ENCODE measurements at places on chromosomes 7 and 10.

DNA sequence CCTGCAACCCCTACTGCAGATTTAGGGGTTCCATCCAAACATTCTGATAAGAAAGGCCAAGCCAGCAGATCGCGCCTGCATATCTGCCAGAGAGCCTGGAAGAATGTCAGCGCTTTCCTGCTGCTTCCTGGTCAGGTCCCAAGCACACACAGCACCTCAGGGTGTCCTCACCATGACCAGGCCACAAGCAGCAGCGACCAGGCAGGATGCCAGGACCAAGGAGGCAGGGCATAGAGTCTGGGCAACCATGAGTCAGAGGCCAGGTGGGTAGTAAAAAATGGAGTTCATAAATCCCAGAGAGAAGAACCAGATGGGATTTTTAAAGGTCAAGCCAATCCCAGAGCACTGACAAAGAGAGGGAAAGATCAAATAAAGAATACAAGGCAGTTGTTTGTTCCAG, 5.5 kb upstream of the FAM131B start:
- no peak for DNase-seq

GRCh38 chr10:12406764-12407400, 57.5 kb downstream of the CAMK1D start:
- DNase-seq, result no peak

DNA sequence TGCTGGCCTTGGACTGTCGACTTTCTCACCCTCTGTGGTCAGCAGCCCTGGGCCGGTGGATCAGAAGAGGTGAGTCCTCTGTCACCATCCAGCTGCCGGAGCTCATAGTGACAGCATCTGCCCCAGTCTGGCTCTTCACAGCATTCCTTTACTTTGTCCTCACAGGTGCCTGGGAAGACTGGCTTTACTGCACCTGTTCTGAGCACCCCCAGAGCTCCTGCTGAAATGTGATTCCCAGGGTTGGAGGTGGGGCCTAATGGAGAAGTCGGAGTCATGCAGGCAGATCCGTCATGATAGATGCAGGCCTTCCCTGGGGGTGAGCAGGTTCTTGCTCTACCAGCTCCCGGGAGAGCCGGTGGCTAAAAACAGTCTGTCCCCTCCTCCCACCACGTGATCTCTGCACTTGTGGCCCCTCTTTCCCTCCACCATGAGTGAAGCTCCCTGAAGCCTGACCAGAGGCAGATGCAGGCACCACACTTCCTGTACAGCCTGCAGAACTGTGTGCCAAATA, 171.5 kb downstream of the ZMYND11 start:
- no peak for DNase-seq

- no peak for DNase-seq
Measured at GRCh38 chr10:115665549-115665948, 572.4 kb downstream of the ATRNL1 start.

DNA sequence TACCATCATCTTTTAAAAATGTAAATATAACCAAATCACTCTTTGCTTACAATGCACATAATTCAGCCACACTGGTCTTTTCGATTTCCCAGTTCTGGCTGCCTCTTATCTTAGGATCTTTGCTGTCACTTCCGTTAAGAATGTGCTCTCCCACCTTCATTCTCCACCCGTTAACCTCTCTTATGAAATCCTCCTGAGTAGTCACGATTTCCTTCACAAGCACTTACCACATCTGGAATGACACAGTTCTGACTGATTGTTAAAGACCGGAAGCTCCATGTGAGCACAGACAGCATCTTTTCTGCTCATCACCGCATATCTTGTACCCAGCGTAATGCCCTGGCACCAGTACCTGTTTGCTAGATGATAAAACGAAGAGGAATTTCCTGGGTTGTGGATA, 84.3 kb downstream of the CUL2 start:
- no peak for DNase-seq

DNA sequence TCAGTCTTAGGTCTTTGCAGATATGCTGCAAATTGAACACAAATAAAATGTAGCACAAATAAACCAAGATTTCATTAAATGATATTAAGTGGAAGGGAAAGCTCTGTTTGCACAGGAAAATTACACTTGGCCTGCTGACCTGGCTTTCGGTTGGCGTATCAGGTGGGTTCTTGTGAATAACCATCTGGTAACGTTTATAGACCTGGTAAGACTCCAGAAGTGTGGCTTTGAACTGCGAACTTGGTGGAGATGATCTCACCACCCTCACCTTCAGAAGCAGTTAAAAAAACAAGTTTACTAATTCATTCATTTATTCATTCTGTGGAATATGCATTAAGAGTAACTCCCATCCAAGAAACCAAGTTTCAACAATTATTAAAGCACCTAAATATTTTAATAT, 28.1 kb downstream of the ATE1 start:
- no peak for DNase-seq

- DNase-seq, result no peak
Measured at GRCh38 chr7:107232568-107233090, 63.8 kb downstream of the HBP1 start.

DNA sequence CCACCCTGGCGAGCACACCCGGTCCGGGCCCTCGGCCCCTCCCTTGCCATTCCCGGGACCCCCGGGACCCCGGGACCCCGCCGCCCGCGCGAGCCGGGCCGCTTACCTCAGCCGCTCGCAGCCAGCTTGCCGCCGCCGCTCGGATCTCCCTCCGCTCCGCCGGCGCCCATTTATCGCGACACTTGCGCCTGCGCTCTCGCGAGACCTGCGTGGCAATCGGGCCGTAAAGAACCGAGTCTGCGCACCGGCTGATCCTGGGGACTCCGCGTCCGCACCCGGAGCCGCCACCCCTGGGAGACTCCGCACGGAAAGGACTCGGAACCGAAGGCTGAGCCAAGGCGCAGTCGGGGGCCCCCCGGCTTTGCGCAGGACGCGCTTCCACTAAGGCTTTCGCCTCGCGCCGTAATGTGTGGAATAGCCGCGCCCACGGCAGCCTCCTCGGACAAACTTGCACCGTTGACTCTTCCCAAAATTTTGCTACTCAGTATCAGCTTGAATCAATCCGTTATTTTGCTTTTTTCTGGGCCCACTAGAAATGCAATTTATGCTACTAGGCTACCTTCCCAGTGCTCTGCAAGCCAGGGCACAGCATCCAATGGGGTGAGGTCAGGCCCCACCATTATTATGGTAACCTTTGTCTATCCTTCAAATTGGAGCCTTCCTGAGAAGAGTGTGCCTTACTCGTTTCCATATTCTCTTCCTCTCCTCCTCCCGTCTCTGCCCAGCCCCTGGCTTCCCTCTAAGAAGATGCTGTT, at the start of gene MAD1L1:
Gene MAD1L1 (minus strand): TSS at position 180 of the 755 bp plus-strand sequence. CDS start 2,812 bp downstream, outside the sequence.
- peak; percentile 93 for DNase-seq

GRCh38 chr10:105973360-105973759, 1191.1 kb downstream of the SORCS1 start:
- no peak for DNase-seq

DNA sequence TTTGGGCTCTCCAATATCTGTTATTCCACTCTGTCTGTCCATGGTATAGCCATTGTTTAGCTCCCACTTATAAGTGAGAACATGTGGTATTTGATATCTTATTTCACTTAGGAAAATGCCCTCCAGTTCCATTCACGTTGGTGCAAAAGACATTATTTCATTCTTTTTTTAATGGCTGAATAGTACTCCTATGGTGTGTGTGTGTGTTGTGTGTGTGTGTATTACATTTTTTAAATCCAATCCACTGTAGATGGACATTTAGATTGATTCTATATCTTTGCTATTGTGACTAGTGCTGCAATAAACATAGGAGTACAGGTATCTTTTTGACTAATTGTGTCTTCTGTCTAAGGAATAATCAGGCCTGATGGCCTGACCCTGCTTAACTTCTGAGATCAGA, 7.4 kb upstream of the CPED1 start:
- DNase-seq, result no peak

DNA sequence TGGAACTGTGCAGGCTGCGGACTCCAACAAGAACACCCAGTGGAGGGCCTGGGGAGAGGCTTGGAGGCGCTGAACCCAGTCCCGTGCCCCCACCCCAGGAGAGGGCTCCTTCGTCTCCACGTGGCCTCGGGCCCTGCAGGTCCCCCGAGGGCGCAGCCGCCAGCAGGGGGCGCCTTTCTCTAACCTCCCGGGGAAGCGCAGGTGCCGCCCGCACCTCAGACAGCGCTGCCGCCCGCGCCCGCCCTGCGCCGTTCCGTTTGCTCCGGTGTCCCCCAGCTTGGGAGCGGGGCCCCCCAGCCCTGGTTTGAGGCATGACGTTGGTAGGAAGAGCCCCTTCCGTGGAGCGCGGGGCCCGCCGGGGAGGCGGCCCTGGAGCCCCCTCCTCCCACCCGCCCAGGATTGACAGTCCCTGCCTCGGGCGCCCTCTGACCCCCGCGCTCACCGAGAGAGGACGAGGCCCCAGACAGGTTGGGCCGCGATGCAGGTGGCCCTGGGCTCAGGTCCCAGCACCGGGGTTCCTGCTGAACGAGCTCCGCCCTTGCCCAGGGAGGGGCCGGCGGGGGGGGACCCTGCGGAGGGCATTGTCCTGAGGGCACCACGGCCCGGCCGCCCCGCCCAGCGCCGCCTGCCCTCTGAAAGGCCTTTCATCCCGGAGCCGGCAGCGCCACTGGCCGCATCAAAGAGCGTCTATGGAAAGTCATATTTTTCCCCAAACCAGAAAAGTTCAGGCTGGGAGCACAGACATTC, 42.8 kb downstream of the FOXL3 start:
- peak; percentile 91 for DNase-seq

DNA sequence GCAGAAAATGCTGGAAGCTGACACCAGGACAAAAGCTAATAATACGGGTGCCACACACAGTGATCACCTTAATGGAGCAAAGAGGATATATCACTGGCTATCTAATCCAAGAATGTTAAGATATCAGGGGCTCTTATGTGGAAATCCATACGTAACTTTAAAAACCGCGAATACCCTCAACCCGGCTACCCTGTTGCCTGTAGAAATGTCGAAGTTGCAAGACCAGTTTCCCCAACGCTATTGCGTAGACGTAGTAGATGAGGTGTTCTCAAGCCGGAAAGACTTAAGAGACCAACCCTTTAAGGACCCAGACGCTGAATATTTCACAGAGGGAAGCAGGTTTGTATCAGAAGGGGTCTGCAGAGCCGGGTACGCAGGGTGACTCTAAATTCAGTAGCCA, 7.9 kb upstream of the CYREN start:
- DNase-seq, result no peak

DNA sequence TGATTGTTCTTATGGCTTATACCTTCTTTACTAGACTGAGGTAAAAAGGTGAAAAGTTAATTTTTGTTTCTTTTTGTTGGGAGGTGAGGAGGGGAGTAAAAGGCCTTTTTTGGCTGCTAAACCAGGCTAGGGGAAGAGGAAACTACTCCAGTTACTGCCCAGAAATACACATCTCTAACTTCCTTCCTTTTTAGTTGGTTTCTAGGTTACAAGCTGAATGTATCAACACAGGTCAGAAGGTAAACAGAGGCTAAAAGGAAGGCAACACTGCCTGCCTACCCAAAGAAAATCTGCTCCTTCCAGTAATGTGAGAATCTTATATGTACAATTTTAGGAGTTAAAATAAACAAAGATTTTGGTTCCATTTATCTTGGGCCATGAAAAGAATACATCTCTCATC, 140.4 kb downstream of the NRBF2 start:
- no peak for DNase-seq

- no peak for DNase-seq
Measured at GRCh38 chr10:93072713-93073538, 767 bp upstream of the CYP26A1 start.

DNA sequence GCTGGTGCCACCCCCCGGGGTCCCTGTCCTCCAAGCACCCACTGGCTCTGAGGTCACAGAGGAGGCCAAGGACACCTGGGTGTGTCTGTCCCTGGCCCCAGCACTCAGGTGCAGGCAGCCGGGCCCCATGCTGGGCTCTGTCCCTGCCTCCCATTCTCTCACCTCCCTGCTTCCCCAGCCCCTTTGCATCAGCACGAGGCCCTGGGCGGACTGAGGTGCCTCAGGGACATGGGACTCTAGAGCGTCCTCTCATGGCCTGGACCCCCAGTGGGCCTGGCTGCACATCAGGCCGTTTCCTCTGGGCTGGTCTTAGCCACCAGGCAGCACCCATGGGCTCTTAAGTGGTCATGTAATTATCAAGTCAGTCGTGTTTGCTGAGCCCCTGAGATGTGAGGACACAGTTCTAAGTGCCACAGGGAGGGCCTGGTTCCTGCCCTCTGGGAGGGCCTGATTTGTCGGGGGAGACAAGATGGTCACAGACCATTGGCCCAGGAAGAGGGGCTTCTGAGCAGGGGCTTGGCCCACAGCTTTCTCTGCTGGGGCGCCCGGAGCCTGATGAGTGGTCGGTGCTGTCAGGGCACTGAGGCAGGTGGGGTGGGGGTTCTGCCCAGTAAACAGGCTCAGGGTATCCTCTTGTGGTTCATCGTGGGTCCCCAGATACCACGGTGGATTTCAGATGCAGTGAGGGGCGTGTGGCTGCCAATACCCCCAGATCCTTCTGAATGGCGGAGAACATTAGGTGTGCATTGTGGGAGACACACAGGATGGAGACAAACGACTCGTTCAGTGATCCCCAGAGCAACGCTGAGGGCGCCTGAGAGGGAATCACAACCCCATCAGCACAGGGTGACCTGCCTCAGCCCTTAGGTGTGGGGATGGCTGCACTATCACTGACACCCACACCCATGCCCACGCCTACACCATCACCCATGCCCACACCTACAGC, 152.5 kb downstream of the WDR37 start:
- no peak for DNase-seq

DNA sequence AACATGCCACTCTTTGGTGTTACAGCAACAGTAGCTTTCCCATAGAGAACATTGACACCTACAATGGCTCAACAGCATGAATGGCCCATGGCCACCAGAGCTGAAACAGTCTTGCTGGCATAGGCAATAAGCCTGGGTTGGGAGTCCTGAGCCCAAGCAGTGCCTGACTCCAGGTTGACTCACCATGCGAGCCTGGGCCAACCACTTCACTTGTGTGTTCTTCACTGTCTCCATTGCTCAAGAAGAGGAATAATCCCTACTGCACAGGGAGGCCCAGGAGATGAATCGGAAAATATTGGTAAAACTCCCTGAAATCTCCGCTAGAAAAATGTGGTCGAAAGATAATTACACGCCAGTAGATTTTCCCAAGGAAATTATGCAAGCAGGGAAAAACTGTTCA, 89.2 kb upstream of the INHBA start:
- no peak for DNase-seq

DNA sequence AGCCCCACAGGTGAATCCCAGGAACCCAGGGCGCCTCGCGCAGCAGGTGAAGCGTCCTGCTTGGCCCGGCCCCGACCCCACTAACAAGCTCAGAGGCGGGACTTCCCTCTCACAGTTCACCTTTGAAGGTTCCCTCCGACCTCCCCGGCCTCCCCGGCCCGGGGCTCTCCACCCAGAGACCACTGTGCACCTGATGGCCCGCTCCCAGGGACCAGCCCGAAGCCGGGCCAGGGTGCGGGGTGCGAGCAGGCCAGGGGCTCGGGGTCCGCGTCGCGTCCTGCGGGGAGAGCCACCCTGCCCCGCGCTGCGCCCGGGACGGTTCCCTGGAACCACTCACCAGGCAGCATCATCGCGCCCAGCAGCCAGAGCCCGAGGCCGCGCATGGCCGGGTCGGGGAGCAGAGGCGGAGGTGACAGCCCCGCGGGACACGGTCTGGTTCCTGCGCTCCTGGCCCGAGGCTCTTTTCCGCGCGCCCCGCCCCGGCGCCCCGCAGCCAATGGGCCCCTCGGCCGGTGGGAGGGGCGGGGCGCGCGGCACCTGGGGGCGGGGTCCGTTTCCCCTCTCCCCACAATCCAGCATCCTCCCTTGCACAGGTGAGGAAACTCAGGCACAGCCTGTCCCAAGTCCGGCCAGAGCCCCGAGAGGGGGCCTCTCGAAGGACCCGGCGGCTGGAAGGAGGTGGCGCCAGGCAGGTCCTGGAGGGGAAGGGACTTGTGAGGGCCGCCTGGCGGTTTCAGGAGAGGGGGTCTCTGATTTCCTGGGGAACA, at the start of gene ADAM8:
Gene ADAM8 (minus strand): TSS at position 434 of the 767 bp plus-strand sequence. CDS start 51 bp downstream, at position 383.
- DNase-seq, result peak; percentile 72

Measured in ecto neural progenitor cell (in vitro differentiated cells).